ENCODE measurements at places on chromosomes 16 and 17. TPM values are rescaled to one million over a fixed set of nuclear protein-coding genes. Genes with fewer than 3 reads are reported as not detected.

Gene EXOC3L1
- total RNA-seq, result 3.9 TPM

Gene IL21R
- total RNA-seq, result 0.33 TPM

Gene CFAP119
- 4.6 TPM for total RNA-seq

Gene VMO1
- 2.3 TPM for total RNA-seq

Gene DNAH2
- 0.60 TPM for total RNA-seq

Gene NME1
- 40.1 TPM for total RNA-seq

Gene SDR42E1
- total RNA-seq, result 3.1 TPM

Gene DRC7
- total RNA-seq, result 0.16 TPM

Gene MILR1
- total RNA-seq, result 2.0 TPM

Gene THUMPD1
- total RNA-seq, result 90.2 TPM

Gene HEATR9
- total RNA-seq, result not detected

Gene SRL
- 38.6 TPM for total RNA-seq

Gene CLDN6
- not detected for total RNA-seq

Gene RDM1
- total RNA-seq, result 0.99 TPM

Gene RBFOX1
- 22.2 TPM for total RNA-seq

Gene CLEC19A
- 29.2 TPM for total RNA-seq

Gene CCR7
- total RNA-seq, result not detected

Gene KRTAP1-1
- total RNA-seq, result not detected

Gene TMC8
- total RNA-seq, result 4.8 TPM

Gene DOC2B
- 34.4 TPM for total RNA-seq

Gene CD300A
- total RNA-seq, result 1.8 TPM

Gene MYO15B
- total RNA-seq, result 185 TPM

Gene UMOD
- total RNA-seq, result not detected

Gene RAI1
- 37.6 TPM for total RNA-seq

Gene COTL1
- total RNA-seq, result 65.5 TPM

Gene LGALS9B
- total RNA-seq, result not detected

Gene DHRS7C
- total RNA-seq, result 1.7 TPM

Gene PITPNM3
- total RNA-seq, result 5.3 TPM

Gene TBC1D3I
- not detected for total RNA-seq

Gene CFAP97D1
- total RNA-seq, result not detected

Gene BPTF
- total RNA-seq, result 256 TPM

Gene OR4D1
- not detected for total RNA-seq

Gene NBR1
- 149 TPM for total RNA-seq

Gene PCYT2
- 16.2 TPM for total RNA-seq

Gene GRAPL
- 2.6 TPM for total RNA-seq

Gene CSH2
- not detected for total RNA-seq

Gene GP1BA
- 0.22 TPM for total RNA-seq

Gene CEP20
- 51.2 TPM for total RNA-seq

Gene SRCAP
- total RNA-seq, result 58.9 TPM

Gene GPRC5B
- total RNA-seq, result 57.1 TPM

Gene SPNS3
- 0.49 TPM for total RNA-seq

Gene NOTUM
- 2.0 TPM for total RNA-seq

All from camera-type eye (tissue), 1 donor.